Left renal pelvis (tissue), 4 donors: ENCODE measurements at places on chromosomes 1 and 21.

DNA sequence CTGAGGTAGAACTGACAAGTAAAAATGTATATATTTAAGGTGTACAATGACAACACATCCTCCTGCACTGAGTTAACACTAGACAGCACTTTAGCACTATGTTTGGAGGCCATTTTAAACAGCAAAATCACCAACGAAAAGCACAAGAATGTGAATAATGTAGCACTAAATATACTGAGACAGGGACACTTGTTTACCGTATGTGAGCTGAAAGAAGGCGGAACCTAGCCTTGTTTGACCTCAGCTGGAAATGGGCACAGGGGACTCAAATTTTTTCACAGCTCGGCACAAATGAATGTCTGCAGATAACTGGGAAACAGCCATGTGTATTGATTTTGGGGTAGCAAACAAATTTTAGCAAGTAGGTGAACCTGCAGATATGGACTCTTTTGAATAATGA, 18.0 kb upstream of the ATG4C start:
- DNase-seq: no peak

GRCh38 chr1:184191181-184191621, 139.7 kb downstream of the TSEN15 start:
- peak; percentile 71 for DNase-seq

DNA sequence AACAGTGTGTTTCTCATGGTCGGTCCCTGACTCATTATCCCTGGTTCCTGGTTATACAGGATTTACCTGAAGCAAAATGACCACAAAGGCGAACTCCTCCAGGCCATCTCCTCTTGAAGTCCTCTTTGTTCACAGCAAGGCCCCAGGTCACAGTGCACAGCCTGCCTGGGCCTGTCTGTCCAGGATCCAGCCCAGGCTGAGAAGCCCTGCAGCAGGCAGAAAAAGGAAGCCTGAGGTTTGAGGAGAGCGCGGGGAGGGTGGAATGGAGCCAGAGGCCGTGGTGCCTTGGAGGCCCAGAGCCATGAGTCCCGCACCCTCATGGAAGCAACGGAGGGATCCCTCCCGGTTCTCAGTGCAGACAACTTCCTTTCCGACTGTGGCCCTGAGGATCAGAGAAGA, 136.8 kb upstream of the IRF2BP2 start:
- DNase-seq: no peak

DNA sequence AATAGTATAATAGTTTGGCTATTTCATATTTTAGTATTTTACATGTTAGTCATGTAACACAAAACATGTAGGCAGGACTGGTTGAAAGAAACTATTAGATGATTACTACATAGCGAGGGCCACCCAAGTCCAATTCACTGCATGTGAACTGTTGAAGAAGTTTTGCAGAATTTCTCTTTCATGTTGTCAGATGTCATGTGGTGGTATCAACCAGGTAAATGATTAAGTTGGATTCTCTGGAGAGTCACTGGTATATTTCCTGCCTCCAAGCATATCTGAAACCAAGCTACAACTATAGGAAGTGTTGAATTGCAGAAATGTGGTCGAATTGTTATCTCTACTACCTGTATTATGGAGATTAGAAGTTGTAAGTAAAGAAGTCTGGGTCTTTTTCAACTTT, 137.8 kb upstream of the DPYD start:
- DNase-seq: no peak

DNA sequence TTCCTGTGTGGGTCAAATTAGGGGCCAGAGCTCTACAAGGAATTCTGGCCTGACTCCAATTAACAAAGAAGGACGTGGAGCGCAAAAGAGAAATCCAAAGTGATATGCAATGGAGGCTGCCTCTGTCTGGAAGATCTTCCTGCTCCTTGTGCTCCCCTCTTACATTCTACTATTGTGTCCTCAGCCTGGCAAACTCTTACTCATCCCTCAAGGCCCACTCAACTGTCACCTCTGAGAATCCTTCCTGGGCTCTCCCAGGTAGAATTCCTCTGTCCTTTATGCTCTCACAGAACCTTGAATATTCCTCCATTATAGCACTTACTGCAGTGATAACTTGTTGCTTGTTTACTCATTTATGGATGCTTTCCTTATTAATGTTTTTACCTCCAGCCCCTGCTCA, 31.4 kb downstream of the KCNC4 start:
- no peak for DNase-seq

- no peak for DNase-seq
Observed at GRCh38 chr1:151711951-151712350, 4.7 kb downstream of the CELF3 start.

DNA sequence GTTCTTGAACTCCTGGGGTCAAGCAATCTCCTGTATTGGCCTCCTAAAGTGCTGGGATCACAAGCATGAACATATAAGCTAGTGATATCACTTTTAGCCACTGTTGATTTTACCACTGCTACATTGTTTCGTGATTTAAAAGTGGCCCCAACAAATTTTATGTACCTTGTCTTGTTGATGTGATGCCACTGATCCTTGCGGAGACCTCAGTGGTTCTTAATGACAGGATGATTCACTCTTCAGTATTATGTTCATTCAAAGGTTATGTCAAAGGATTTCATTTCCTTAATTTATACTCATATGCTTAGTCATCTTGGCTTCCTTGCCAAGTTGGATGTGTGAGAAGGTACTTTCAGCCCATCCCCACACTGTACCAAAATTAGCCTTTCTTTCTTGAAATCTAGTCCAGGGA, 12.1 kb downstream of the PRKACB start:
- no peak for DNase-seq
